Renal pelvis (tissue), 12 donors: ENCODE measurements at places on chromosomes 4 and X. TPM values are rescaled to one million over a fixed set of nuclear protein-coding genes. Genes with fewer than 3 reads are reported as not detected.

ADH1B gene
- 20.9 TPM for polyA plus RNA-seq

PFKFB1 gene
- 0.61 TPM for polyA plus RNA-seq

ANTXR2 gene
- polyA plus RNA-seq, result 60.8 TPM

TREX2 gene
- polyA plus RNA-seq, result 0.48 TPM

ACSL1 gene
- 46.8 TPM for polyA plus RNA-seq

DNA sequence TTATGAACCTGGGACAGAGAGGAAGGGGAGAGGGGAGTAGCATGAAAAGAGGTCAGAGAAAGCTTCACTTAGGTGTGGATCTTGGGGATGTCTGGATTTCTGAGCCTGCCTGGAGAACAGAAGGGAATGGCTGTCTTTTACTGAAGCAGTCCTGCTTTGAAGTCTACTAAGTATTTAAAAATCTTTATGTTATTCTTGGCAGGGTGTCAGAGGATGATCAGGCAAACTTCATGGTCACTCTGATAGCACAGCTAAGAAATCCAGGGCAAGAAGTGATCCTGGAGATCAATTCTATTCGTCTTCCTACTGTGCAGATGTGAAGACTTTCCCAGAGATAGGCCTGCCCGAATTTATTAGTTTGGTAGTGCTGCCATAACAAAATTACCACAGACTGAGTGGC lies 464.4 kb upstream of the BOD1L1 start:
- no peak for DNase-seq

DNA sequence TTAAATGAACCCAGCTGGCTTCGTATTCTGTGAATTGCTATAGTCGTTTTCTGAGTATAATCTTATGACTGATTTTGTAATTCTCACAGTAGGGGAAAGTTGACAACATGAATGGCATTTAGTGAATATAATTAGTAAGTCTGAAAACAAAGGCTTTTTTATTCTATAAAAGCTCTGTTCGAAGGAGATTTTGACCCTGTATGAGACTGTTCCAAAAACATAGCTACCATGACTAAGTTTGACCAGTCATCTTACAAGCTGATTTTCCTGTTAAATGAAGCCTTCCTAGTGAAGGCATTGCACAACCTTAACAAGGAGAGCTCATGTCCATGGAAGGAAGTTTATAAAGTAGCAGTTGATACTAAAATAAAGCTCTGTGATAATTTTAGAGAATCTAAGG lies 242.3 kb downstream of the RPA4 start:
- DNase-seq, result no peak

GRCh38 chrX:35826503-35826902 lies 28.4 kb downstream of the MAGEB16 start:
- no peak for DNase-seq

DNA sequence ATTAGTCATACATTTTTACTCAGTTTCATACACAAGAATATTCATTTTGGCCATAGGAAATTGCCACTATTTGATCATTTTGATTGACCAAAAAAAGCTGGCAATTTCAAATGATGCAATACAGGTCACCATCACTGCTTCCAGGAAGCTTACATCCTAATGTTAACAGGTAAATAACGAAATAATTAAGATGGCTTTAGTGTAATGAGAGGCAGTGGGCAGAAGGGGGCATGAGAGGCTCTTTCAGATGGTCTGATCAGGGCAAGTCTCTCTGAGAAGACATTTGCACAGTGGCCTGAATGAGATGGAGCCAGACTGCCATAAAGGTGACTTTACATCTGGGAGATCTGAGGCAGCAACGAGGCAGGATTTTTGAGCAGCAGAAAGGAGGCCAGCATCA lies 170.7 kb downstream of the SLIT2 start:
- peak; percentile 15 for DNase-seq
